ENCODE measurements at places on chromosomes 4 and X.
A peak's percentile ranks its signal among the peaks of the same experiment; 100 is the strongest.

- DNase-seq = no peak
Measured at GRCh38 chr4:21092531-21092930, 392.3 kb downstream of the PACRGL start.

DNA sequence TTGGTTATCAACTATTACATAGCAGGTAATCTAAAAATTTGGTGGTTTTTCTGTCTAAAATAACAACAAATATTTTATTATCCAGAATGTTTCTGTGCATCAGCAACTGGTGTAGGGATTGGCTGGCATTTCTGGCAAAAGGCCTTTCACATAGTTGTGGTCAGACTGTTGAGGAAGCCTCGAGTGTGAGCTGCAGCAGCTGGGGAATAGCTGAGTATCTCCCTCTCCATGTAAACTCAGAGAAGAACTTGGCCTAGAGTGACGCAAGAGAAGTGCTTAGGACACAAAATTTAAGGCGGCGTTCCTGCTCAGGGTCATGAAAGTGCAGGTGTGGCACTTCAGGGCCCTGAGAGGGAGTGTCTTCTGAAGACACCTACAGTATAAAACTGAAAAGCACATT, 558.9 kb downstream of the SPOCK3 start:
- DNase-seq = no peak

DNA sequence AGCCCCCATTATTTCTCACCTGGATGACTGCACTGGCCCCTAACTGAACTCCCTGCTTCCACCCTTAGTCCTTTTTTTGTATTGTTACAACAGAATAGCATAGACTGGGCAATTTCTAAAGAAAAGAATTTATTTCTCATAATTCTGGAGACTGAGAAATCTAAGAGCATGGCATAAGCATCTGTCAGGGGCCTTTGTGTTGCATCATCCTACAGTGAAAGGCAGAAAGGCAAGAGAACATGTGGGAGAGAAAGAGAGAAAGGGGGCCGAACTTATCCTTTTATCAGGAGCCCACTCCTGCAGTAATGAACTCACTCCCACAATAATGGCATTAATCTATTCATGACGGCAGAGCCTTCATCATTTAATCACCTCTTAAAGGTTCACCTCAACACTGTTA, 122.1 kb downstream of the EFNB1 start:
- DNase-seq = no peak

GRCh38 chr4:183360161-183360919, 38.1 kb upstream of the CLDN24 start:
- DNase-seq = no peak

- no peak for DNase-seq
Measured at GRCh38 chr4:133960975-133961374, 240.6 kb downstream of the PABPC4L start.

DNA sequence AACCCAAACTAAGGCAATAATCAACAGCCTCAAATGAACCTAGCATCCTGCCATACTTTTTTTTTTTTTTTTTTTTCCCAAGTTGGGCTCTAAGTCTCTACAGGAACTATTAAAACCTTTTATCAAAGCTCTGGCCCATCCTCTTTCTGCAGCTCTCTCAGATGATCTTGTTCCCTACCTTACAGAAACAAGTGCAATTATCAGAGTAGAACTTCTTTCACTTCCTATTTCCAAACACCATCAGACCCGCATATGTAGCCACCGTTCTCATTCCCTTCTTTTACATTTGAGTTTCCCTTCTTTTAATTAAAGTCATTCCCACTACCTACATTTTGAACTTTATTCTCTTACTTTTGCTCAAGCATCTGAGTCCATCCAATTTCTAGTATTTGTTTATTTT, 690.6 kb downstream of the DMD start:
- DNase-seq = no peak

GRCh38 chrX:1386338-1387127, 5.4 kb downstream of the SLC25A6 start:
- no peak for DNase-seq

DNA sequence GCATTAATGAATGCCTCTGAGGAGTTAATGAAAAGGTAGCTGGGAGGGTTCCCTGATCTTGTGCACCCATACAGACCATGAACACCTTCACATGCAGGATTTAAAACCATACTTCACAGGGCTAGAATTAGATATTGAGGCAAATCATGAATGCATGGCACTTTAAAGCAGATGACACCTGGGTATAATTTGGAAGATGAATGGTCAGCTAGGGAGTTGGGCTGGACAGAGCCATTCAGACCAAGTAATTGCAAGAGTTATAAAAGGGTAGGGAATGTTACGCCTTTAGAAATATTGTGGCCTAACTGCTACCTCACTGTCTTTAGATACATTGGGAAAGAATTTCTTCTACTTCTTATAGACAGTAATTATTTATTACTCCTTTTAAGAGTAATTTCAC, 89.1 kb upstream of the ZNF827 start:
- DNase-seq = no peak

- peak; percentile 25 for DNase-seq
Measured at GRCh38 chrX:45771114-45771513, 570.4 kb upstream of the DIPK2B start.

DNA sequence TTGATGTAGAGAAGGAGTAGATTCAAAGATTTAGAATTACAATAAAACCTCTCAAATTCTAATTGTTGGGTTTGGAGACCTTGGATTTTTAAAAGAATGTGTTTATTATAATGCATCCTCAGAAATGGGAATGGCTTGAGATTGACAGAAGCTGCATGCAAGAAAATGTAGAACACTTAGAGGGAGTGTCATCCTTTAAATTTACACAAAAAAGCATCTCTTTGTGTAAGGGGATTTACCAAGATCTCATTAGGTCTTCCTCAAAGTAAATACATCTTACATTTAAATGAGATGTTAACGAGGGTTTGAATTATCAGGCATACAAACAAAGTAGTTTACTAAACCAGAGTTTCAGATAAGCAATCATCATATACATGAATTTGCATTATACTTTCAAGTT, 615.0 kb downstream of the FAM133A start:
- DNase-seq = no peak

DNA sequence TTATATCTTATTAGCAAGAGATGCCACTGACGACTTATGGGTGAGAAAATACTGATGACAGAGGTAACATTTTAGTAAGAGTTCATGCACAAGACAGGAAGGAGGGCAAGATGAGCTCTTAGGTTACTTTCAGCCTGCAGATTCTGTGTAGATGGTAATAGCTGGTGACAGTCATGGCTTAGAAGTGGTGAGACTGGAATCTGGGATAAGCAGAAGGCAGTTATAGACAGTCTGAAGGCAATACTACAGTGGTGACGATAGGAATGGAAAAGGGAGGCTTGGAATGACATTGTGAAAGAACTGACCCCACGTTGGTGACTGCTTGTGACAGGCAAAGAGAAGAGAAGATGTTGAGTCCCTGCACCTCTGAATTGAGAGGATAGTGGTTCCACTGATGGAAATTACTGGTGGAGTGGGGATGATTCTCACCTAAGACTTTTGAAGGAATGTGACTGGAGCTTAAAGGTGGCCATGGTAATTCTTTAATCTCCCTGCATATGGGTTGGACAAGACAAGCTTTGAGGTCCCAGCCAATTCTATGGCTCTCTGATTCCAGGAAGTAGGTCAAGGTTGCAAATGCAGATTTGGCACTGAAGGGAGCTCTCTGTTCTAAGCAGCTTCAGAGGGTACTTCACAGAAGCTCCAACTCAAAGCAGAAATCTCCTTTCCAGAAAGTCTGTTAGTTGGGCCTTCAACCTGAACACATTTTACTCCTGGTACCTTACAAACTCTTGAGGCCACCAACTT, 99.7 kb downstream of the RASL11B start:
- no peak for DNase-seq

DNA sequence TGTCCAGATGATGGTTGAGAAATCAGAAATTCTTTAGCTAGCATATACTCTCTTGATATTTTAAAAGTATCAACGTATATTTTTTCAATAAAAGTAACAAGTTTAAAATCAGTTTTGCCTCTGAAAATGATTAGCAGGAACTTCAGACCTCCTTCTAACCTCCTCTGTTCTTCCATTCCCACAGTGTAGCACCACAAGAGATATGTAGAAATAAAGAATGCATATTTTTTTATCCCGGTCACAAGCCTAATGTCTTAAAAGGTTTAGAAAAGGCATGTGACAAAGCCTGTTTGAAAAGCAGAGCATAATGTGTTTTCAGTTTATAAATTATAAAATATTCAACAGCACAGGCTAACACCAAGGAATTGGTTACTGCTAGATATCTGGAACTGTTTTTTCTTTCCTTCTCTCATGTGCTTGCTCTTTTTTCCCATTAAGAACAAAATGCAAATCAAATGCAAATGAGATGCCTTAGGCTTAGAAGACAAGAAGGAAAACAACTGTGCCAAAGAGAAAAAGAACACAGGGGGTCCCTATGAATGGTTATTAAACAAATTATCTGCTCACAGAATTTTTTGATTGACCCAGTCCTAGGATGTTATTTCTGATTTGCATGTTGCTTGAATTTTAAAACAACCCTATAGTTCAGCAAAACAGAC, 351.7 kb upstream of the FAM241A start:
- no peak for DNase-seq

DNA sequence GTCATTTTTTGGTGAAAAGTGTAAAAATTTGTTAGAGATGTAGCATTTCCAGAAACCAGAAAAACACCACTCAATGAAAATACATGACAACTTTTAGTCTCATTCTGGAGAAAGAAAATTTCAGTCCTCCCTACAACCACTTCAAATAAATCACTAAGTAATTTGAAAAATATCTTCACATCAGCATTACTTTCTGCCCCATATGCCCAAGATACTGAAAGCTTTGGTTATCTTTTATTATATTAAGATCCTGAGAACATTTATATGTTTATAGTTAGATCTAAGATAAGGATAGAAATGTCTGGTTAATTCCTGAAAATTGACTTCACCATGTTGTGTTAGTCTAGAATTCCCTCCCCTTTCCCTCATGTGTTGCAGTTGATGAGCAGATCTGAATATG, 119.0 kb downstream of the ADGRL3 start:
- no peak for DNase-seq

DNA sequence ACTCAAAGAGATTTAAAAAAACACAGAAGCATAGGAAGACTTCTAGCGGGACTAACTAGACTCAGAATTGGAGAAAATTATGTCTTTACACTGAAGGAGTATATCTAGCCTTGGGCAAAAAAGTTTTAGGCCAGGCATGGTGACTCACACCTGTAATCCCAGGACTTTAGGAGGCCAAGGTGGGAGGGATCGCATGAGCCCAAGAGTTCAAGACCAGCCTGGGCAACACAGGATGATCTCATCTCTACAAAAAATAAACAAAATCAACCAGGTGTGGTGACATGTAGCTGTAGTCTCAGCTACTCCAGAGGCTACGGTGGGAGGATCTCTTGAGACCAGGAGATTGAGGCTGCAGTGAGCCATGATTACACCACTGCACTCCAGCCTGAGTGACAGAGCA, 99.5 kb downstream of the NEUROG2 start:
- no peak for DNase-seq

- no peak for DNase-seq
Measured at GRCh38 chr4:1038948-1039492, 27.6 kb downstream of the FGFRL1 start.

- no peak for DNase-seq
Measured at GRCh38 chrX:152028579-152028978, 54.1 kb upstream of the GABRE start.

- no peak for DNase-seq
Measured at GRCh38 chr4:16194214-16194613, 32.1 kb downstream of the TAPT1 start.

- no peak for DNase-seq
Measured at GRCh38 chrX:24963823-24964222, 51.9 kb downstream of the ARX start.

GRCh38 chr4:94758141-94758699, 465 bp downstream of the BMPR1B start:
- peak; percentile 51 for DNase-seq

- DNase-seq = no peak
Measured at GRCh38 chr4:145451895-145452294, 29.8 kb upstream of the SMAD1 start.

DNA sequence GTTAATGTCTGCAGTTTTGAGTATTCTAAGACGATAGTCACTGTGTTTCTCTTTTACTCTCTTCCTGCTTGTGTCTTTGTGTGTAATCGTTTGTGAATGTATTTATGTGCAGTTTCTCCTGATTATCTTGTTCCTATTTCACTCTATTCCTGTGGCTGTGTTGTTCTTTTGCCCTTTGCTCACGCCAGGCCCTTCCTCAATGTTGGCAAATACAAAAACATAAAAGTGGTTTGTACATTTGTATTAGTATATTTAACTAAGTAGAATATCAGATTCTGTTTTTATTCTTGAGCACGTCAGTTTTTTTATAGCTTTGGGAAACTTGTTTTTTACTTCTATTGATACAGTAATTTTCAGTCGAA, 107.6 kb upstream of the BMPR1B start:
- no peak for DNase-seq

GRCh38 chr4:169241464-169241863, 29.3 kb downstream of the SH3RF1 start:
- DNase-seq = no peak

DNA sequence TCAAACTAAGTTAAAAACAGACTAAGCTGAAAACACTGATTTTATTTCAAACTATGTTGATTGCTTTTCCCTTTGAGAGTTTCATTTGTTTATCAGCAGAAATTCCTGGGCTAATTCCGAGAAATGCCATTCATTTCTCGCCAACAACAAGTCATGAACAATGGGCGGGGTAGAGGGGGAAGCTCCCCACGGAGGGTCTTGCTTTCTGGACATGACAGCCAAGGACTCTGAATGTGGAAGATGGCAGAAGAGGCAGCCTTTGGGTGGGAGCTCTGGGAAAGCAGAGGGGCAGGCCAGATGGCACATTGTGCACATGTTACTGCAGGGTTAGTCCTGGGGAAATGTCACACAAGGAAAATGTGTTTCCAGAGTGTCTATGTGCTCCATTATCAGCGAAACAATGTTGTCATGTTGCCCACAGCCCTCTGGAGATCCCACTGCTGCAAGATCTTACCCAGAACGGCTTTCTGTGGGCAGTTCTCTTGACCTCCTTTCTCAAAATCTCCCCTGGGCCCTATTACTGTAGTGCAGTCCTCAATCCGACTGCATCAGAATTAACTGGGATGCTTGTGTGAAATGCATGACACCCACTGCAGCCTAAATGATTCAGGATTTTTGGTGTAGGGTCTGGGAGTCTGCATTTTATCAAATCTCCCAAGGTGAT, 45.0 kb downstream of the CHRDL1 start:
- DNase-seq = no peak

GRCh38 chrX:12425496-12425895, 287.2 kb downstream of the FRMPD4 start:
- DNase-seq = no peak

Data from HEK293T (cell line).